Dermis blood vessel endothelial cell (primary cell): ENCODE measurements at places on chromosomes 3 and 15. TPM values are rescaled to one million over a fixed set of nuclear protein-coding genes. Genes with fewer than 3 reads are reported as not detected.

The ZDHHC19 gene
- not detected in 2 replicates for total RNA-seq

The ZBBX gene
- 0.05 TPM in 1 of 2 replicates, not detected in the other for total RNA-seq

The FAM174B gene
- total RNA-seq = 31.1 and 37.7 TPM in 2 replicates

The PRSS50 gene
- total RNA-seq = not detected in 2 replicates

The CCNB2 gene
- 13.6 and 61.3 TPM in 2 replicates for total RNA-seq

The OSTN gene
- total RNA-seq = not detected in 2 replicates

GRCh38 chr3:96017556-96017955 lies 796.8 kb upstream of the EPHA6 start:
- DNase-seq = no peak

GRCh38 chr3:119437691-119438258 lies 25.6 kb downstream of the TMEM39A start:
- no peak for DNase-seq

DNA sequence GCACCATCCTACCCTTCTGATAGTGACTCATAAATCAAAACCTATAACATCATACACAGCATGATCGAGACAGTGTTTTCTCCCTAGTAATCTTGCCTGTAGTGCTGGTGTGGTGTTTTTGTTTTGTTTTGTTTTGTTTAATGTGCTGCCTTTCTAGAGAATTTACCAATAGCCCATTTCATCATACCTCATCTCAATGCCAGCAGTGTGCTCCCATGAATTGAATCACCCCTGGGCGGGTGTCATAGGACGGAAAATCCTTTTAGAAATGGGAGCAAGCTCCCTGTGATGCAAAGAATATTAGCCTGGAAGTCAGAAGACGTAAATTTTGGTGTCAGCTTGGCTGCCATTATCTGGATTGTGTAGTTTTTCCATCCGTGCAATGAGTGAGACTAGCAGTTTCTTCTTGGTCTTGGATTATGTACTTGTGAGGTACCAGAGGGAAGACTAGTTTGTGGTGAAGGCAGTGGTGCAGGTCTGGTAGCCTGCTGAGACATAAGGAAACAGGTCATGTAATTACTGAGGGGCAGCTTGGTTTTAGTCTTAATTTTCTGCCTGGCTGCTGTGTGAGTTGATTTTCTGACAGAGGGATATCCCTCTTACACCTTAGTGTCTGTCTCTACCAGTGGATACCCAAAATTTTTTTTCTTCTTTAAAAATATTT lies 29.9 kb downstream of the IGSF10 start:
- DNase-seq = no peak

DNA sequence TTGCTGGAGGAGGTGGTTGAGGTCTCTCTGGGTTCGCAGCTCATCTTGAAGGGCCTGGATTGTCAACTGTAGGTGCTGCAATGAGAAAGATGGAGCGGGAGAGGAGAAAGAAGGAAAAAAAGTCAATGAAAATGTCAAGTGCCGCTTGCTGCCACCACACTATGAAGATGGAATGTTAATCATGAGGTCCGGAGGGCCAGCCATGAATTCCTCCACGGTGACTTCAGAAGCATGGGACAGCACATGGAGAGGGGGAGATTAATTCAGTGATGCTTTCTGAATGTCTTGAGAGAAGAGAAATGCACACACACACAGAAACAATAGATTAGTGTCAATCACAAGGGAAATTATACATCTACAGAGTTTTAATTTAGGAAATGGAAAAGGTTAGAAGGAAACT lies 171.9 kb downstream of the ERC2 start:
- no peak for DNase-seq

DNA sequence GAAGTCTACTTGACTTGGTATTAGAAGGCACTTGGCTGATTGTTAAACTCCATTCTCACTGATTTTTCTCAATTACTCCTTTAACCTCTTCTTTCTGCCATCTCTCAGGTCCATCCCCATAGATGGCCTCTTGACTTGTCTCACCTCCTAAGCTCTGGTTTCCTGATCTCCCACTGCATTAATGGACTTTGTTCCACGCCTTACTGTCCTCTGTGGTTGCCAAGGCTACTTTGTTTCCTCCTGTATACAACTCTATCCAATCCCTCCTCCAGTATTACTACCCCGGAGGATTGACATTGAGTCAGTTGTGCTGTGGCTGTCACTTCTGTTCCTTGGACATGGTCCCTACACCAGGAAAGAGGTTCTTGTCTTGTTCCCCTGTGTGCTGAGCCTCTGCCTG lies 10.6 kb upstream of the GLCE start:
- DNase-seq = no peak
